ENCODE measurements at places on chromosomes 1 and 21. TPM values are rescaled to one million over a fixed set of nuclear protein-coding genes. Genes with fewer than 3 reads are reported as not detected.

Gene APCS
- not detected for total RNA-seq

- no peak for DNase-seq
Observed at GRCh38 chr1:31768939-31769704, 5.0 kb upstream of the ADGRB2 start.

DNA sequence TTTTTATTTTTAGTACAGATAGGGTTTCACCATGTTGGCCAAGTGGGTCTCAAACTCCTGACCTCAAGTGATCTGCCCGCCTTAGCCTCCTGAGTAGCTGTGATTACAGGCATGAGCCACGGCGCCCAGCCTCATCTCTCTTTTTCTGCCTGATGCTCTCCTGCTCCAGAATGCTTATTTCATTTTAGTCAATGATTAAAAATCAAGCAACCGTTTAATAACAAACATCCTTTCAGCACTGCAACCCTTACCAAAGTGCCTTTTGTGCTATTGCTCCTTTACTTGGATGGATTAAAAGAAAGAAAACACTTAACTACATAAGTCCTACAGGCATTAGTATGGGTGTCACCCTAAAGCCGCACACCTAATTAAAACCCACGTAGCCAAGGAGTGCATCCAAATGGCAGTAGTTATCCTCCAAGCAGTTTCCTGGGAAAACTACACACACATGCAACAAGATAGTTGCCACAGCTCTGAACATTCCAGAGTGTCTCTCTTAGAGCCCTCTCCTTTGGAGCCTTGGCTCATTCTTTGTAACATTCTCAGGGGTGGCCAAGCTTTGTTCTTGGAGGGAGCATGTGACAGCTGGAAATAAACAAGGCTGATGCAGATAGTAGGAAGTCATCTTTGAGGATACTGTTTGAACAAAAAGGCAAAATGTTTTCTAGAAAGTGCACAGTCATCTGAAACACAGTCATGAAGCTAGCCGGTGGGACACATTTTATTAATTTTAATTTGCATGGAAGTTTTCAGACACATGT, 51.2 kb downstream of the KCNJ15 start:
- DNase-seq: peak; percentile 45

DNA sequence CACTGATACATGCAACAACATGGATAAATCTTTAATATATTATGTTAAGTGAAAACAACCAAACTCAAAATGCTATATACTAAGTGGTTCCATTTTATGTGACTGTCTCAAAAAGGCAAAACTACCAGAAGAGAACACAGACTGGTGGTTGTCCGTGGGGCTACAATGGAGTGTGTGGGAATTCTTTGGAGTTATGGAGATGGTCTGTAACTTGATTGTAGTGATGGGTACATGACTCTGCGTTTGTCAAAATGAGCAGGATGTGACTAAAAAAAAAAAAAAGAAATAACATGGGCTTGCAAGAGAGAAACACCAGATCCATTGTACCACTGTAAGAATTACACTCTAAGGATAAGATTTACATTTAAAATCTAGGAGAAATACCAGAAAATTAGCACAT, 52.2 kb upstream of the KIAA1614 start:
- DNase-seq: no peak

- no peak for DNase-seq
Observed at GRCh38 chr1:98516306-98516705, 145.2 kb upstream of the SNX7 start.

DNA sequence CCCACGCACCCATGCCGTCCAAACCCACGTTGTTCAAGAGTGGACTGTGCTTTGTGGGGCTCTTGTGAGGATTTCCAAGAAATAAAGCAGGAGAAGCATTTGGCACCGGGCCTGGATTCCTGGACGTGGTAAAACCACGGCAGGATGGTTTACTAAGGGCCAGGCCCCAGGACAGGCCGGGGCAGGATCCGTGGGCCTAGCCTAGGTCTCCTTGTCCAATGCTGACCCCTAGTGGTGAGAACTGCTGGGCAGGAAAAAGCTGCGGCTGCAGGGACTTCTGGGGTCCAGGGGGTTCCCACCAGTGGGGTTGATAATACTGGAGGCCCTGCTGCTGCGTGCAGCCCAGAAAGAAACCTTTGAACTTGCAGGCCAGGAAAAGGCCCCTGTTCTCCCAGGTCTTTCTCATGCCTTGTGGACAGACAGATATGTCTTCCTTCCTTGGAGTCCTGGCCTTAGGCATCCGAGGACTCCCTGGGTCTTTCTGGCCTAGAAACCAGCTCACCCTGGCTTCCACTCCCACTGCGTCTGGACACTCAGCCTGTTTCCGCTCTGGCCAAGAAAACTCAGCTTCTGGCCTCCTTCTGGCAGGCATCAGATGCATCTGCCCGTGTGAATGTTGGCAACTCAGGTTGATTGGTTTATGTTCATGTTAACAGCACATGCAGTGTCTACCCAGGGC, 106.9 kb upstream of the TMEM51 start:
- DNase-seq: peak; percentile 86

DNA sequence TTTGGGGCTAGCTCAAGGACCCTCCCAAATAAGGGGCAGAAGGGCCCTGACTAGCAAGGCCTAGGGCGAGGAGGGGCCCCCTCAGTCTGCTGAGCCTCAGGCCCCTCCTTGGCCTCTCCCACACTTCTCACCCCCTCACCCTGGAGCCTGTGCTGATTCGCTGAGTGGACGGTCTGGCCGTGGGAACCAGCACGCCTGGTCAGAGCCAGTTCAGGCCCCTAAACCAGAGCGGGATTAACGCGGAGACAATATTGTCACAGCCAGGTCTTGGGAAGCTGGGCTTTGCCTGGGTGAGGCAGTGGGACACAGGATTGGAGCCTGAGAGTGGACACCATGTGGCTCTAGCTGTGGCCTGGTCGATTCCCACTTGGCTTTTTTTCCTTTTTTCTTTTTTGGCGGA, 4.8 kb upstream of the FBLIM1 start:
- no peak for DNase-seq

Gene ZBTB8B
- total RNA-seq: not detected

Gene CFHR2
- not detected for total RNA-seq

DNA sequence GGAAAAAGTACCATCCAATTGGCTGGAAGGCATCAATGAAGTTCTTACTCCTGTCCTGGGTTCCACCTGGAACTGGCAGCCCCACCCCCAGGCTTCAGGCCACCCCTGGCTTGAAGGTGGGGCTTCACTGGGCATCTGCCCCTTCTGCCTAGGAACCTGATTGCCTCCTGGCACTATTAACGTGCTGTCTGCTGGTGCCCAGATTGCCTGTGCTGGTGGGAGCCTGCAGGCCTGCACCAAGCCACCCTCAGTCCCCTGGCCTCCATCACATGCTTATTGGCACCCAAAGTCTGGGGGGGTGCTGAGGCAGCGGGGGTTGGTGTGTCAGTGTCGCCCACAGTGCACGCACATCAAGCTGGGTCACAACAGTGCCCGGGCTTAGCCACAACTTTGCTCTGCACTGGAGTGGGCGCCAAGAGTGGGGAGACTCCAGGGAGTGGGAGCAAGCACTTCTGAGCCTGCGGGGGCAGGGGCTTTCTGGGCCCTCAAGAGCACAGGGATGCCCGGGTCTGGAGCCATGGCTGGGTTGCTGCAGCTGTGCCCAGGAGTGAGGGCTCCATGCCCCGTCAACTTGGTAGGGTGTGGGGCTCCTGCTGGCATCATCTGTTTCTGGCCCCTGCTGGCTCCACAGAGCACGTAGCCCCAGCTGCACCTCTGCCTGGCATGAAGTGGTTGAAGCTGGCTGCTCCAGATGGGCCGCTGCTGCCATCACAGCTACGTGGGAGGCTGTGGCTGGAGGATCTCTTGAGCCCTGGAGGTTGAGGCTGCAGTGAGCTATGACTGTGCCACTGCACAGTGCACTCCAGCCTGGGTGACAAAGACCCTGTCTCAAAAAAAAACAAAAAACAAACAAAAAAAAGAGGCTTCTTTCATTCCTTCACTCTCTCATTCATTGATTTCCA, 4.1 kb upstream of the LSM10 start:
- DNase-seq: no peak

GRCh38 chr1:213977486-213977842, 10.3 kb upstream of the PROX1 start:
- no peak for DNase-seq

GRCh38 chr1:28811766-28812668, at the start of gene OPRD1:
TSS of gene OPRD1 (plus strand) at chr1:28812170. CDS start at chr1:28812384, 214 bp downstream.
- no peak for DNase-seq

Gene PERM1
- 0.43 TPM for total RNA-seq

- DNase-seq: no peak
Observed at GRCh38 chr1:183235503-183235902, 49.4 kb downstream of the LAMC2 start.

- peak; percentile 76 for DNase-seq
Observed at GRCh38 chr1:231630558-231631205, 4.1 kb downstream of the DISC1 start.

Gene CCDC30
- 0.97 TPM for total RNA-seq

DNA sequence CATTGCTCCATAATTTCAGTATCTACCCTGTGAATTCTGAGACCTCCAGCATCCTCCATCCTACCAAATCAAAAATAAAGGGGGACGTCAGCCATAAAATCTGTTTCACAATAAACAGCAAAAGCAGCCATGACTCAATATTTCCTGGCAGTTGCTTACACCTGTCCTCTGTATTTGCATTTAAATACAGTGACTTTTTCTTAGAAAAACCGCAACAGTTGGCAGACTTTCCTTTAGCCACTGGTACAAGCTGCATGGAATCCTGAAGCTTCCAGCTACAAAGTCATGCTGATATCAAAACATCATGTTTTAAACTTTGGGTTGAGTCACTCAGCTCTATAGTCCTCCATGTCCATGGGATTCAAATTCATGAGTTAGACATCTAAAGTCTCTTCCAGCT, 278.0 kb upstream of the KAZN start:
- DNase-seq: peak; percentile 6

Gene FMOD
- 0.86 TPM for total RNA-seq

Gene ETV3L
- not detected for total RNA-seq

Gene MAP3K21
- 1.3 TPM for total RNA-seq
